Ascending aorta (tissue), 2 donors: ENCODE measurements at places on chromosomes 5 and 9. TPM values are rescaled to one million over a fixed set of nuclear protein-coding genes. Genes with fewer than 3 reads are reported as not detected.
A peak's percentile ranks its signal among the peaks of the same experiment; 100 is the strongest.

Gene MACIR
- total RNA-seq: 0.53 TPM

Gene CPLANE1
- total RNA-seq: 13.1 TPM

Gene TPPP
- 13.8 TPM for total RNA-seq

Gene CDH9
- total RNA-seq: not detected

Gene ADAMTS2
- total RNA-seq: 51.0 TPM

Gene DDX4
- not detected for total RNA-seq

DNA sequence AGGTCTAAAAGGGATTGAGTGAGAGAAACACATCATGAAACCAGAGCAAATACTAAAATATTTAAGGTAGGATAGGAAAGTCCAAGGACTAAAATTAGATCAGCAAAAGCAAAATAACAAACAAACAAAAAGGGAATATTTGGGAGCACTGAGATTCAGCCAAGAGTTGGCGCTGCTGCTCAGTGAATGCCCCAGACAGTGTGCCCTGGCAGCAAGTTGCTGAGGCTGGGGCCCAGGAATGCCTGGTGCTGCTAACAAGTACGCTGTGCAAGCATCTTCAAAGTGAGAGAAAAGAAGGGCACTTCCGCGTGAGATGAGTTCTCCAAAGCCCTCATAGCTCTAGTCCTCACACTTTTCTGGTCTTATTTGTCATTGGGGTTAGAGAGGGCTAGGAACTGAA lies 603.3 kb downstream of the EFNA5 start:
- no peak overlapping the region for H3K4me3 ChIP-seq

DNA sequence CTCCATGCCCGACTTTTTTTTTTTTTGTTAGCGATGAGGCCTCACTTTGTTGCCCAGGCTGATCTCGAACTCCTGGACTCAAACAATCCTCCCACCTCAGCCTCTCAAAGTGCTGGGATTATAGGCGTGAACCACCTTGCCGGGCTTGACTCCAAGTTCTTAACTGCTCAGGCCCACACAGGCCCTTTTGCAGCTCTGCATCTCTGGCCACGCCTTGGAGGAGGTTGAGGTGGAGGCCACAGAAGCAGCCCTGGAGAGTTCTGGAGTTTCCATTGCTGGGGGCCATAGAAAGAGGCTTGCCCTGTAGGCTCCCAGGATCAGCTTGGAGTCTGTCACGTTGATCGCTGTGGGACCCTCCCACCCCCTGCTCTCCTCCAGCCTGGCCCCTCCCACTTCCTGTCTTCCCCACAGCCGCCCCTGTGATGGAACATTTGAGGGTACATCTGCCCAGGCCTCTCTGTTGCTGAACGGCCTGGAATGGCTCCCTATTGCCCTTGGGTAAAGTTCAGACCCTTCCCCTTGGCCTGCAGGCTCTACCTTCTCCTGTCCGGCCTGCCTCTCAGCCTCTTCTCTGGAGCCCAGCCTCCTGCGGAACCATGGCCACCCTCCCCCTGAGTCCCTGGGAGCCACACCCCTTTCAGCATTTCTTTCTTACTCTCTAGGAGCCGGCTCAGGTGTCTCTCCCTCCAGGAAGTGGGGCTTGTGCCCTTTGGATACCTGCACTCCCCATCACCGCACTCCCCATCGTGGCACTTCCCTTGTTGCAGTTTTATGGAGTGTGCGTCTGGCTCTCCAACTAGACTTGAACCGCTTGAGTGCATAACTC lies 30.4 kb upstream of the IER5L start:
- no peaks in the 10 kb centered on the region for H3K27me3 ChIP-seq
- DNase-seq: no peak
- H3K36me3 ChIP-seq: no peaks in the 10 kb centered on the region
- H3K27ac ChIP-seq: no peak overlapping the region

- no peaks in the 10 kb centered on the region for H3K4me1 ChIP-seq
- no peaks in the 10 kb centered on the region for H3K36me3 ChIP-seq
- no peak overlapping the region for H3K27ac ChIP-seq
Measured at GRCh38 chr5:98415663-98416062, 357.8 kb upstream of the RGMB start.

- H3K4me3 ChIP-seq: no peak overlapping the region
- no peaks in the 10 kb centered on the region for H3K4me1 ChIP-seq
- no peaks in the 10 kb centered on the region for H3K36me3 ChIP-seq
Measured at GRCh38 chr9:17470036-17470813, 108.6 kb upstream of the SH3GL2 start.

GRCh38 chr5:79702606-79703380 lies 13.2 kb downstream of the CMYA5 start:
- no peak for DNase-seq
- no peak overlapping the region for H3K27ac ChIP-seq
- no peaks in the 10 kb centered on the region for H3K36me3 ChIP-seq
- H3K4me3 ChIP-seq: no peak overlapping the region
- H3K4me1 ChIP-seq: no peaks in the 10 kb centered on the region

DNA sequence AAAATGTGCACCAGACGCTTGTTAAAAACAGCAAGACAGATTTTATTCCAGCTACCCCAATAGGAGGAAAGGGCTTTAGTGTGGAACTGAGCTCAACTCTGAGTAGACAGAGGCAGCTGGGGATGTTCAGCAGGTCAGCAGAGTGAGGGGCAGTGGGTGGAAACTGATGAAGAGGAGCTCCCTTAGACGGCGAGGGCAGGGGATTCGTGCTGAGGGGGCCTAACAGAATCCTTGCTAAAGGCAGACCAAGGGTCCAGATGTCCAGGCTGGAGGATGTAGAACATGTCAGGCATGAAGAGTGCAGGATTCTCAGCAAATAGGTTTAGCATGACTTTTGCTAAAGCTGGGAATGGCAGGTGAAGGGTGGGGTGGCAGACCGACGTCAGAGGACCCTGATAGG lies 71.9 kb upstream of the OLFM1 start:
- H3K4me3 ChIP-seq: no peak overlapping the region
- no peaks in the 10 kb centered on the region for H3K36me3 ChIP-seq
- H3K4me1 ChIP-seq: no peaks in the 10 kb centered on the region
- H3K27me3 ChIP-seq: no peaks in the 10 kb centered on the region

DNA sequence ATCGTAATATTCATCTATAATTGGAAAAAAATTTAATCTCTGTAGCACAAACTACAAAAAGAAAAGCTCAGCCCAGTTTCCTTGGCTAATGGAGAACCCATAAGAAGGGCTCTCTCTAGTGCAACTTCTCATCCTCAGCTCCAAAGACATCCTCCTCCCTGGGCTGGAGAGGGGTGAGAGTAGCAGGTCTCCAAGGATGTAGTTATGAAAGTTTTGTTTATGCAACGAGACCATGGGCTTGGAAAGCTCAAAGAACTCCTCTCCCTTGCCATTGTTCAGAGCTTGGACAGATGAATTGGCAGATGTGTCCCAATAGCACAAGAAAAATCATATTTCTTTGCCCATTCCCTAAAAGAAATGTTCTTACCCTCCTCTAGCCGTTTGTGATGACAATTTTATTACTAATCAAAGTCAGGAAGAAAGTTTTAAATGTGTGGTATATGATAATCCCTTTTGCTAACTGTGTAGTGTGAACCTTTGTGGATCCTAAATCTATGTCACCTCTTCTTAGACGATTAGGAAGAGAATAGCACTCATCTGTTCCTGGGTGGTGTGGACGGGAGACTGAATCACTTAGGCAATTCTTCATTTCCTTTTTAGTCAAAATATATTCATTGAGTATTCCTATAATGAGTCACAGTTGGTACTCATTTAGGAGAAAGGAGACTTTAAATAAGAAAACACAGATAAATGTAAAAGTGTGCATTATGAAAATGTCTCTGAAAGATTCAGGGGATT lies 52.2 kb downstream of the GARNL3 start:
- H3K4me1 ChIP-seq: peaks cover 4% of the 10 kb centered on the region
- H3K27ac ChIP-seq: peak overlapping the region; percentile 53
- H3K36me3 ChIP-seq: peaks cover 16% of the 10 kb centered on the region

DNA sequence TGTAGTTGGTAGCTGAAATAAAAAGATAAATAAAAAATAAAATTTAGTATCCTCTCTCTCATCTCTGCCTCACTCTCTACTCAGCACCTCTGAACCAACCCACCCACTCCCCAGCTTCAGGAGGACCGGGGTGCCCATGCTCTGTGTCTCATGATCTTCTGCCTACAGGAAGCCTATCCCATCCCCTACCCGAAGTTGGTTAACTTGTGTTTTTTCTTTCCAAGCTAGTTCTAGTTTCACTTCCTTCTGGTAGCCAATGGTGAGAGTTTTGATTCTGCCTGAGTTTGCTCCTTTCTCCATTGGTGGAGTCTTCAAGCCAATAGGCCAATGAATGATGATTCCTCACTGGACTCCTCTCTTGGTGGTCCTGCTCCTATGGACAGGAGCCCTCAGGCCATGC lies 32.1 kb downstream of the SNX24 start:
- H3K4me3 ChIP-seq: no peak overlapping the region
- no peaks in the 10 kb centered on the region for H3K27me3 ChIP-seq
- no peak for DNase-seq

DNA sequence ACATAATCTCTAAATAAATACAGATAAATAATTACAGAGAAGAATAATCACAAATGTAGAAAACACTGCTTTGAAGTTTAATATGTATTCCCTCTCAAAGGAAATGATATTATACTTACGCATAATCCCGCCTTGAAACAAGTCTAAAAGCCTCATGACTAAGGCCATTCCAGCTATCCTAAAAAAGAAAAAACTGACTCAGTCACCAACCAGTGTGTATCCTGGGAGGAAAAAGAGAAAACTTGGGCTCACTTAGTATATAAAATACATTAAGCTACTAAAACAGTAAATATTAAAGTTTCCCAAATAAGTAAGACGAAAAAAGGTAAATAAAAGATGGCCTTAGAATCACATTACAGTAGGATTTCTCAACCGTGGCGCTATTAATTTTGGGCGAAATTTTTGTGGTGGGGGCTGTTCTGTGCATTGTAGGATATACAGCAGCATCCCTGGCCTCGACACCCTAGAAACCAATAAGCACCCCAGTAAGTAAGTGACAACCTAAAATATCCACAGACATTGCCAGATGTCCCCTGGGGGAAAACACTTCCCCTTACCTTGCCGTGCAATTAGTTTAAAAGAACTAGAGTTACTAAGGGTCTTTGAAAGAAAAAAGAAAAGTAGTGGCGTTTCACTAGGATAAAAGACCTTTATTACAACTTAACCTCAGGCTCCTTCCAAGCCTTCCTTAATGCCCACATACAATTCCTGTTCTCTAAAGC lies 1.1 kb downstream of the HSPA9 start:
- peak overlapping the region; percentile 89 for H3K4me3 ChIP-seq
